ENCODE measurements at places on chromosomes 1 and 21. TPM values are rescaled to one million over a fixed set of nuclear protein-coding genes. Genes with fewer than 3 reads are reported as not detected.

DNA sequence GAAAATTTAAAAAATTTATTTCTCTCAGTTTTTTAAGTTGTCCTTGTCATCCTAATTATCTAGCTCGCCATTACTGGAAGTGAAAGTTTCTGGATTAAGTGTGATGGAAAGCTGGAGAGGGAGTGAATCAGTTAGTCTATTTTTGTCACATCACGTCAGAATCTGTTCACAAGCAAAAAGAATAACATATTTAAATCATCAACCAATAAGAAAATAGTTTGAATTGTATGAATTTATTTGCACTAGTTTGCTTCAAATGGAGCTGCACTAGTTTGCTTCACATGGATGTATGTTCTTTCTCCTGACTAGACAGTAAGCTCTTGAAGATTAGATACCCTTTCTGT is 22.8 kb downstream of the PHC2 start:
- no peak for DNase-seq
- peaks cover 36% of the 10 kb centered on the region for H3K4me1 ChIP-seq
- H3K27me3 ChIP-seq = no peaks in the 10 kb centered on the region
- peak overlapping the region; percentile 37 for H3K4me3 ChIP-seq

DNA sequence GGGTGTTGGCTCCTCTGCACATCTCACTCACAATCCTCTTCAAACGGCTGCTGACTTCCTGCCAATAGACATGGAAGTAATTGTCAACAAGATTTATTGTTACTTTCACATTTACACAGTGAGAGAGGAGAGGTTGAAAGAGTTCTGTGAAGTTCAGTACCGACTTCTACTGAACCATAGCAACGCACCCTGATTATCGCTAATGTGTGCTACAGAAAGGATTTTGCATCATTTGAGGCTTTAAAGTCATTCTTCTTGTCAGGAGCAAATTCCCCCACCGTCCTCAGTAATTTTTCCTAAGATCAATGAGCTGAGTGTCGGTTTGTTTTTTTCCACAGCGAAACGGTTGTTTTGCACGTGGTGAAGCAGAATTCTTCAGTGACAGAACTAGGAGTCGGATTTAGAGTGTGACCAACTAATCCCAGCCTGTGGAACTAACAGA is 361.0 kb downstream of the ADGRL2 start:
- peaks cover 22% of the 10 kb centered on the region for H3K4me1 ChIP-seq
- no peak overlapping the region for H3K27ac ChIP-seq
- no peak for DNase-seq
- H3K27me3 ChIP-seq = no peaks in the 10 kb centered on the region

GRCh38 chr1:157542676-157543075 is 9.6 kb downstream of the FCRL5 start:
- H3K27ac ChIP-seq = no peak overlapping the region
- no peak for DNase-seq
- H3K4me1 ChIP-seq = no peaks in the 10 kb centered on the region

- no peaks in the 10 kb centered on the region for H3K36me3 ChIP-seq
- DNase-seq = no peak
Observed at GRCh38 chr1:46747683-46748288, 28.9 kb upstream of the EFCAB14 start.

DNA sequence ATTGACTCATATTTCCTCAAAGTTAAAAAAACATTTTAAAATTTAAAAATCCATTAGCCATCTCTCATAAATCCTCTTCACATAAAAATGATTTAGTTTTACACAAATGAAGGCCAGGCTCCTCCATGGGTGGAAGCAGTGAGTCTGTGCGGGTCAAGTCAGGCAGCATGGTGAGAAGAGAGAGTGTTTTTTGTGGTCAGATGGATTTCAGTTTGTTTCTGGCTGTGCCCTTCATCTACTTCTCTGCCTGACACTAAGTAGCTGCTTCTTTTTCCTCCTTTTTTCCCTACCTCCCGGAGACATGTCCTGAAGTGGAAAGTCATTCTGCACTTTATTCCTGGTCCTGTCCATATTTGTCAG is 10.3 kb downstream of the PLA2G4A start:
- no peaks in the 10 kb centered on the region for H3K36me3 ChIP-seq
- DNase-seq = no peak
- no peak overlapping the region for H3K27ac ChIP-seq
- no peak overlapping the region for H3K4me3 ChIP-seq
- no peaks in the 10 kb centered on the region for H3K4me1 ChIP-seq

DNA sequence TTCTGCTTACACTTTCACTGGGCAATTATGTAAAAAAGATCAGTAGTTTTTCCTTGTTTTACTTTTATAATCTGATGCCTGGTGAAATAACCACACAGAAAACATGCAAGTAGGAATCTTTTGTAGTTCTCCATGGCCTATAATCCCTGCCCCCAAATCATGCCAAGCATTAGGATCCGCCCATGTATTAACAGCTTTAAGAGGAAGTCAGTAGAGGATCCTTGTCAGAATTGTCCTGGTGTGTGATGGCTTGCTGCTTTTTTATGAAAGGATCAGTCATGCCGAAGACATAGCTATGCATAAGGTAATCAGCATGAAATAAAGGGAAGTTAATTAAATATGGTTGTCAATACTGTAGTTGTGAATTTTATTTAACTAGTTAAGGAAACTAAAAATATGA is 20.0 kb downstream of the ADGRL2 start:
- no peak overlapping the region for H3K27ac ChIP-seq
- H3K4me1 ChIP-seq = no peaks in the 10 kb centered on the region
- H3K27me3 ChIP-seq = no peaks in the 10 kb centered on the region
- H3K4me3 ChIP-seq = no peak overlapping the region

- no peak for DNase-seq
- peaks cover 67% of the 10 kb centered on the region for H3K27me3 ChIP-seq
- H3K4me1 ChIP-seq = no peaks in the 10 kb centered on the region
- H3K27ac ChIP-seq = no peak overlapping the region
- no peaks in the 10 kb centered on the region for H3K36me3 ChIP-seq
- H3K4me3 ChIP-seq = no peak overlapping the region
Observed at GRCh38 chr1:38815903-38816627, 43.5 kb downstream of the RRAGC start.

DNA sequence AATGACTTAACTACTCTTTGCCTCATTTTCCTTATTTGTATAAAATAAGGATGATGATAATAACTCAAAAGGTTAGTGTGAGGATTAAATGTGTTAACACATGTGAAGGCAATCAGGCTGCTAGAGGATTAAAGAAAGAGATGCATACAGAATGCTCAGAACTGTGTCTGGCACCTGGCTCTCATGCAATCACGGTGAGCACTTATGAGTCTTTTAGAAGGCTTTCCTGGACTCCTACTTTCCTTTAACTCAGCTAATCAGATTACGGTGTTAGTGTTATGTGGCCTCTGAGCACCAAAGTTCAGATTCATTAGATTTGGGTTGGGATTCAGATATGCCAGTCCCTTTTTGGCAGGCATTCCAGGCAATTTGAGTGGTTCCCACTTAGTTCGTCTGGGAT is 311.6 kb upstream of the USP24 start:
- H3K4me1 ChIP-seq = no peaks in the 10 kb centered on the region
- H3K4me3 ChIP-seq = no peak overlapping the region
- no peaks in the 10 kb centered on the region for H3K36me3 ChIP-seq
- DNase-seq = no peak

DNA sequence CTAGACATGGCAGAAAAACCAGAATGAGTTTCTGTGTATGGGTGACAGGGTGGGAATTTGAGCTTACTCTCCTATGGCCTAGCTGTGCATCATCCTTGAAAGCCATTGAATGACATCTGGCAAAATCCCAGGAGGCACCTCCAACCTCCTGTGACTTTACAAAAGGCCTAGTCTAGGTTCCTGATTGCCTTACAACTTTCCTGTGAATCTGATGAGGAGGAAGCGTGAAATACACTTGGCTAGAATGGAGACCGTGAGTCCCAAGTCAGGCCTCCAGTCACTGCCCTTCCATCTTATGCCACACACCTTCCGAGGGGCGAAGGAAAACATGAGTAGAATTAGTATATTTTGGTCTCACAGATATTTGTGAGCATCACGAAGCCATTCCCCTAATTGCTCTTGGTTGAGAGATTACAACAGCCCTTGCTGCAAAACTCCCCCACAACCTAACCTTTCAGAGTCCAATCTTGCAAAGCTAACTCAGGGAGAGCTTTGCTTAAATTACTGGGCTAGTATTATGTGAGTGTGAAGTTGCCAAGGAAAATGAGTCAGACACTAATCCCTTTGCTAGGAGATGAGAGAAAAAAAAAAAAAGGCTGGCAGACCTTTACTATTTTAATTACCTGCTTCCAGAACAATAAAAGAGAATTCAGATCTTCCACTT is 36.3 kb upstream of the PAXBP1 start:
- H3K36me3 ChIP-seq = no peaks in the 10 kb centered on the region
- H3K4me1 ChIP-seq = no peaks in the 10 kb centered on the region
- no peak for DNase-seq
- H3K27me3 ChIP-seq = no peaks in the 10 kb centered on the region
- no peak overlapping the region for H3K4me3 ChIP-seq

DNA sequence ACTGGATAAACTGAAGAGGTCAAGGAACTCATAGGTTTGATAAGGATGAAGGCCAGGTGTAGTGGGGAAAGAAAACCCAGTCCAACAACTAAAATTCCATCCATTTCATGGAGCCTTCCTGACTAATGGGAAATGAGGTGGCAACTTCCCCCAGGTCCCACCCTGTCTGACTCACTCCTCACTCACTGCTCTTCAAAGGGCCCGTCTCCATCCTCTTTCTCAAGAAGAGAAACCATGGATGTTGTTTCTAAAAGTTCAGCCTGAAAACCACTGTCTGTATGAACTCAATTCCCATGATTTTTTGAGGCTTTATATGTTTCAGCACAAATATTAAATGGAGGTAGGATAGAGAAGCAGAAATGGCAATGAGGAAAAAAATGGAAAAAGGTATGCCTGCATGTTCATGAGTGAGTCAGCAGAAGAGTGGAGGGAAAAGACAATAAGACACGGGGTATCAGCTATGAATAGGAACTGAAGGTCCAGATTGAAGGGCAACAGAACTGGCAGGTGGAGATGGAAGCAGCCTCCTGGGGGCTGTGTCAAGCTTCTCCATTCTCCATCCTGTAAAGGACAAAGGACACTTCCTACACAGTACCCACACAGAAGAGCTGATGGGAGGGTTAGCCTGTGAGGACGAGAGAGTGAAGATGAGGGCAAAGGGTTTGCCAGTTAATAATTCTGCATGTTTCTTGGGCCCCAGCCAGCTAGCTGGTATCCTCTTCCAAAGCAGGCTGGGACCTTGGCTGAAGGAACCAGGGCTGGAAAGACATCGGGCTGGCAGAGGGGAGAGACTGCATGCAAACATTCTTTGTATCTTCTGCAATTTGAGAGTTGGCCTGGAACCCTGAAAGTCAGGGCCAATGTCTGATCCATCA is 5.5 kb upstream of the ELOVL1 start:
- H3K4me3 ChIP-seq = no peak overlapping the region
- no peaks in the 10 kb centered on the region for H3K27me3 ChIP-seq
- no peak for DNase-seq
- no peak overlapping the region for H3K27ac ChIP-seq
- no peaks in the 10 kb centered on the region for H3K36me3 ChIP-seq
- H3K4me1 ChIP-seq = peaks cover 11% of the 10 kb centered on the region

GRCh38 chr1:196723325-196724185 is 51.1 kb upstream of the CFHR3 start:
- no peak for DNase-seq
- no peak overlapping the region for H3K4me3 ChIP-seq
- no peaks in the 10 kb centered on the region for H3K36me3 ChIP-seq
- H3K4me1 ChIP-seq = no peaks in the 10 kb centered on the region
- no peak overlapping the region for H3K27ac ChIP-seq

The ZBTB37 gene
- 4.5 TPM for total RNA-seq

The OR2L2 gene
- total RNA-seq = not detected

The RHD gene
- not detected for total RNA-seq

The RPTN gene
- total RNA-seq = not detected

The RGS7 gene
- total RNA-seq = not detected
